ENCODE measurements at places on chromosomes 12 and 14.

- no peak for DNase-seq
Measured at GRCh38 chr12:75862692-75863471, 168.7 kb downstream of the PHLDA1 start.

DNA sequence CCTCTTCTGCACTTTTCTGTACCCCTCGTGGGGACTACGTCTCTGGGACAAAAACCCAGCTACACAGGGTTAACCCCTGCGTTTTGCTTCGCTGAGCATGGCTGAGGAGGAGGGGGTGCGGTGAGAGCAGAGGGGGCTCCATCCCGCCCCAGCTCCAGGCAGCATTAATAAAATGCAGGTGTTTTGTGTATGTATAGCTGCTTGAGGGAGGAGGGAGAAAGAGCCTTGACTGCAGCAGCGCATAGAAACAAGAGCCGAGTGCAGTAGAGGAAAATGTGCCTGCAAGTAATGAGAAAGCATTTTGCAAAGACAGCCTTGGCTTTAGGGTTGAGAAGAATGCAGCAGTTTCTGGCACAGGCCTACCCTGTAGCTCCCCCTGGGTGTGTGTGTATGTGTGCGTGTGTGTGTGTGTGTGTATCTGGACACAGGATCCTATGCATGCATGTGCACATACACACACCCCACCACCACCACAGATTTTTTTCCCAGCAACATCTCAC is 103.9 kb downstream of the ZFP36L1 start:
- DNase-seq, result no peak

GRCh38 chr14:51602310-51602709 is 49.4 kb upstream of the FRMD6 start:
- DNase-seq, result no peak

- DNase-seq, result no peak
Measured at GRCh38 chr12:117884161-117884560, 84.6 kb downstream of the KSR2 start.

- DNase-seq, result no peak
Measured at GRCh38 chr14:70934084-70934483, 26.8 kb downstream of the PCNX1 start.

- DNase-seq, result no peak
Measured at GRCh38 chr14:44778604-44779003, 183.1 kb downstream of the KLHL28 start.

GRCh38 chr12:96295532-96296160 is 101.5 kb downstream of the ELK3 start:
- DNase-seq, result no peak

DNA sequence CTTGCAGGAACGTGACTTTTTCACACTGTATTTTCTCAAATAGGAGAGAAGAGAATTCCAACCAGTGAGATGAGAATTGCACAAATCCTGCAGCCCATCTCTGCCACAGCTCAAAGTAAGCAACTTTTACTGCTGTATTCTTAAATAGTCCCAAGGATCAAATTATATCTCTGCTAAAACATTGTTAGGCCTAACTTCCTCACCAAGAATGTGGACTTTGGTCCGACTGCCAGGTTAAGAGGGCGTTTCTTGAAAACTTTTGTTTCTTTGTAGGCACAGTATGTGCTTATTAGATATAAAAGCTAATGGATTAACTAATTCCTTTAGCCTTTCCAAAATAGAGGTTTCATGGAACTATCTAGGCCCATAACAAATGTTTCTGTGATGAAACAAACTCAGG is 61.4 kb upstream of the IFNG-AS1 start:
- no peak for DNase-seq

- DNase-seq, result no peak
Measured at GRCh38 chr12:46647034-46647433, 178.8 kb downstream of the SLC38A4 start.

- DNase-seq, result no peak
Measured at GRCh38 chr14:101654051-101654450, 92.8 kb downstream of the DIO3 start.

DNA sequence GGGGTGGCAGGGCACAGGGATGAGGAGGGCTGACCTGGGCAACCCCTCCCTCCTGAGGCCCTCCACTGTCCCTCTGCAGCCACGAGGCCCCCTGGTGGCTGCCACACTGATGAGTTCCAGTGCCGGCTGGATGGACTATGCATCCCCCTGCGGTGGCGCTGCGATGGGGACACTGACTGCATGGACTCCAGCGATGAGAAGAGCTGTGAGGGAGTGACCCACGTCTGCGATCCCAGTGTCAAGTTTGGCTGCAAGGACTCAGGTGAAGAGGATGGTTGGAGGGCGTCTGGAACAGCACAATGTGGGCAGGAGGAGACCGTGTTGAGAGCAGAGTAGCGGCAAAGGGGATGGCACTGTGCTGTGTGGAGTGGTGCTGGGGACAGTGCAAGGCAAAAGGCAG is 25.7 kb upstream of the LRP1-AS start:
- DNase-seq, result no peak

GRCh38 chr12:107369006-107369405 is 275.7 kb upstream of the CRY1 start:
- DNase-seq, result no peak

- DNase-seq, result no peak
Measured at GRCh38 chr14:59829469-59830337, 40.9 kb downstream of the RTN1 start.

- no peak for DNase-seq
Measured at GRCh38 chr12:12047682-12048081, 23.1 kb upstream of the BCL2L14 start.

GRCh38 chr14:78834766-78835451 is 664.7 kb downstream of the NRXN3 start:
- DNase-seq, result no peak

GRCh38 chr12:5003025-5003666 is 40.5 kb upstream of the KCNA5 start:
- DNase-seq, result no peak

DNA sequence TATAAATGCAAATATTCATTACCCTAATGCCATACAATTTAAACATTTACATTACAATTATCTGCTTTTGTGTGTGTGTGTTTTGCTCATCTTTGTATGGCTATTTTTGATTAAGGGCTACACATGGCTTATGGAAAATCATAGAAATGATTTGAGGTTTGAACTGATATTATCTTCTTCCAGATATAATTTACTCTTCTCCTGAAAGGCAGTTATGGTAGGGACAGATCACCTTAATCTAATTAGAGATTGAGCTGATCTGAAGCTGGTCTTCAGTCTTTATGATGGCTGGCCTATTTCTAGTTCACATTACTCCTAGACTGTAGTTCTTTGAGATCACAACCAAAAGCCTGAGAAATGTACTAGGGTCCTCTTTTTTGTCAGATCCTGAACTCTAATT is 15.6 kb downstream of the ABHD12B start:
- DNase-seq, result no peak

DNA sequence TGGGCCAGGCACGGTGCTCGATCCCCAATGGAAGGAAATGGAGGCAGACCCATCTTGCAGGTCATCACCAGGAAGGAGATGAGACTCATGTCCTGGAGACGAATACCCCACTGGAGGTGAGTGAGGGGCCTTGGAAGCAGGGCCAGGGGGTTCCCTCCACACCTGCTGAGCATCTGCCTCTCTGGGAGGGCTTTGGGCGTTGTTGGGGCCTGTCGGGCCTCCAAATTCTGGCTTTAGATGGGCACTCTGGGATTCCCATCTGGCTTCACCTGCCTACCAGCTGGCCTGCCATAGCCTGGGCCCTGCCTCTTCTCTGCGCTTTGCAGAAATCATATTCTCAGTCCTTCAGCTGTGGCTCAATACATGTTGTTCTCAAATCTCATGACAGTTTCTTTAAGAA is 13.9 kb downstream of the RTL1 start:
- no peak for DNase-seq

DNA sequence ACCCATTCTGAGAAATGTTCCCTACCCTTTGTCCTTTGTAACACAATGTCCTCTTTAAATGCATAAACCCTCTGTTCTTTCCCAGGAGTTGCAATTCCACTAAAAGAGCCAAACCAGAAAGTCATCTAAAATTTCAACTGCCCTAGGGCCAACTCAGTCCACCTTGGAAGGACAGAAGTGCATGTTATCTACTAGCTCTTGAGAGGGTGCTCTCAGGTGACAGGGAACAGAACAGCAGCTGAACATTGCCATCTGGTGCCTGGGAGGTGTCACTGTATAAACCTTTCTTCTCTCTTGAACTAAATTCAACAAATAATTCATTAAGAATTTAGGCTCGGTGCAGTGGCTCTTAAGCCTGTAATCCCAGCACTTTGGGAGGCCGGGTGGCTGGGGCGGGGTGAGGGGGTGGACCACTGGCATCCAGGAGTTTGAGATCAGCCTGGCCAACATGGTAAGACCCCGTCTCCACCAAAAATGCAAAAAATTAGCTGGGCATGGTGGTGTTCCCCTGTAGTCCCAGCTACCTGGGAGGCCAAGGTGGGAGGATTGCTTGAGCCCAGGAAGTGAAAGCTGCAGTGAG is 10.3 kb upstream of the FERMT2 start:
- peak; percentile 51 for DNase-seq

GRCh38 chr12:52618866-52619265 is 507 bp upstream of the KRT73 start:
- DNase-seq, result no peak
